Spleen (tissue), 13 donors: ENCODE measurements at places on chromosomes 16 and 17. TPM values are rescaled to one million over a fixed set of nuclear protein-coding genes. Genes with fewer than 3 reads are reported as not detected.
A peak's percentile ranks its signal among the peaks of the same experiment; 100 is the strongest.

- peaks cover 50% of the 10 kb centered on the region for H3K27me3 ChIP-seq
- H3K4me1 ChIP-seq, result no peaks in the 10 kb centered on the region
- H3K36me3 ChIP-seq, result no peaks in the 10 kb centered on the region
- peak; percentile 54 for DNase-seq
Observed at GRCh38 chr17:6677946-6678345, 26.4 kb downstream of the C17orf100 start.

- peaks cover 13% of the 10 kb centered on the region for H3K4me1 ChIP-seq
- H3K27ac ChIP-seq, result no peak overlapping the region
- no peak for DNase-seq
- no peaks in the 10 kb centered on the region for H3K27me3 ChIP-seq
- H3K36me3 ChIP-seq, result no peaks in the 10 kb centered on the region
Observed at GRCh38 chr16:17270683-17271109, 200.1 kb downstream of the XYLT1 start.

GRCh38 chr16:89623511-89624261 lies 10.2 kb downstream of the DPEP1 start:
- no peak overlapping the region for H3K4me3 ChIP-seq
- no peak overlapping the region for H3K27ac ChIP-seq
- H3K36me3 ChIP-seq, result no peaks in the 10 kb centered on the region
- DNase-seq, result no peak
- peaks cover 22% of the 10 kb centered on the region for H3K4me1 ChIP-seq

- DNase-seq, result no peak
- peaks cover 50% of the 10 kb centered on the region for H3K4me1 ChIP-seq
- peak within 1 kb of the TSS; percentile 92 for H3K27ac ChIP-seq
- peak within 1 kb of the TSS; percentile 34 for H3K4me3 ChIP-seq
Observed at GRCh38 chr17:35537601-35538141, at the start of gene SLFN12L. SLFN12L (minus strand) TSS chr17:35537678; CDS start chr17:35522364, 15,314 bp downstream.

DNA sequence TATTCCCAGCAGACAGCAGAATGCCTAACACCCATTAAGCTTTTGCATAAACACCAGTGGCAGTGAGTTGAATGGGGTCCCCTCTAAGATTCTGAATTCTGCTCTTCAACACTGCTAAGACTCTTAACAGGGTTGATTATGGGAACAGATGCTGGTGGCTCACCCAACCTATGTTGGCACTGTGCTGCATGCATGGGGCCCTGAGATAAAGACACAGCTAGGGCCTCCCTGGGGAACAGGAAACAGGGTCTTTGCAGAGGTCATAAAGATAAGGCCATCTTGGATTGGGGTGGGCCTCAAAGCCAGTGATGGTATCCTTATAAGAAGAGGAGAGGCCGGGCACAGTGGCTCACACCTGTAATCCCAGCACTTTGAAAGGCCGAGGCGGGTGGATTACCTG lies 190.8 kb downstream of the SLC39A11 start:
- H3K36me3 ChIP-seq, result no peaks in the 10 kb centered on the region
- no peaks in the 10 kb centered on the region for H3K27me3 ChIP-seq

DNA sequence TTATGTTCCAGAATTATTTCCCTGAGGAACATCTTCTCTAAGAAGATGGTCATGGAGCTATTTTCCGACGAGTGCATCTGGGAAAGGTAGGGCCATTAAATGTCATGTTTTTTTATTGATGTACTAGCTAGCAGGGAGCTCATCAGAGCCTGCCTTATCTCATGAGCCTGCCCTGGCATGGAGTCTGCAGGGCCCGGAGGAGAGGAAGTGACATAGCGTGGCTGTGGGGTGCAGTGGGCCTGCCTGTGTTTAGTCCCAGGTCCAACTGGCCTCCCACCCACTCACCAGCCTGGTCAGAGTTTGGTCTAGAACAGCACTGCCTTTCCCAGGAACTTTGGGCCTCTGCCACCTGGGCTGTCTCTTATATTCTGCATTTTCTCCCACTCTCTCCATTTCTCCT lies 389.8 kb downstream of the SNX29 start:
- H3K27me3 ChIP-seq, result no peaks in the 10 kb centered on the region
- H3K36me3 ChIP-seq, result no peaks in the 10 kb centered on the region
- no peak overlapping the region for H3K4me3 ChIP-seq
- no peak for DNase-seq
- H3K4me1 ChIP-seq, result no peaks in the 10 kb centered on the region
- no peak overlapping the region for H3K27ac ChIP-seq

PTX4 gene
- 0.44 TPM for total RNA-seq

RAPGEFL1 gene
- 11.7 TPM for total RNA-seq

YBX2 gene
- total RNA-seq, result 0.11 TPM

SLFN12L gene
- 32.5 TPM for total RNA-seq

COPS3 gene
- total RNA-seq, result 41.7 TPM
